ENCODE measurements at places on chromosomes 2 and 18.

- no peak for DNase-seq
Measured at GRCh38 chr18:40006634-40007033, 1948.4 kb upstream of the PIK3C3 start.

GRCh38 chr2:207334624-207335371 lies 169.1 kb upstream of the KLF7 start:
- no peak for DNase-seq

- DNase-seq = no peak
Measured at GRCh38 chr18:5930789-5931188, 35.5 kb upstream of the TMEM200C start.

DNA sequence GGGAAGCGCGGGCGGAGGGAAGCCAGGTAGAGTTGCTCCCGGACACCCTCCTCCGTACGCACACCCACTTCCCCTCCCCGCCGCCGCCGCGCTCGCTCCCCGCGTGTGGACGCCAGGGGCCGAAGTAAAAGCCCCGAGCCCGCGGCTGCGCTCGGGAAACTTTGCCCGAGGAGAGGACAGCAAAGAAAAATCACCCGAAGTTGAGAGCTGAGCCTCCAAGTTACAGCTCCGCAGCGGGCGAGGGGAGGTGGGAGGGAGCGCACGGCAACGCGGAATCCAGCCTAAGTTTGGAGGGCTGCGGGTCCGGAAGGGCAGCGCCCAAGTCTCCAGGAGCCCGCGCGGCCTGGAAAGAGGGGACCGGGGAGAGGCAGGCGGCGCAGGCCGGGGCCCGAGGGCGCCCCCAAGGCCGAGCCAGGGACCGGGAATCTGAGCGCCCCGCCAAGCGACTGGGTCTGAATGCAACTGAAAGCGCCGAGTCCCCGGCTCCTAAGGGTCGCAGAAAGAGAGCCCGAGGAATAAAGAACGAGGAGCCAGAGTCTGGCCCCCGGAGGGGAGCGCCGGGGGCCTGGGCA lies 706 bp upstream of the BCL11A start:
- DNase-seq = no peak

GRCh38 chr2:104430359-104430740 lies 423.6 kb upstream of the POU3F3 start:
- no peak for DNase-seq

GRCh38 chr2:151037434-151037833 lies 224.2 kb downstream of the RBM43 start:
- DNase-seq = no peak

DNA sequence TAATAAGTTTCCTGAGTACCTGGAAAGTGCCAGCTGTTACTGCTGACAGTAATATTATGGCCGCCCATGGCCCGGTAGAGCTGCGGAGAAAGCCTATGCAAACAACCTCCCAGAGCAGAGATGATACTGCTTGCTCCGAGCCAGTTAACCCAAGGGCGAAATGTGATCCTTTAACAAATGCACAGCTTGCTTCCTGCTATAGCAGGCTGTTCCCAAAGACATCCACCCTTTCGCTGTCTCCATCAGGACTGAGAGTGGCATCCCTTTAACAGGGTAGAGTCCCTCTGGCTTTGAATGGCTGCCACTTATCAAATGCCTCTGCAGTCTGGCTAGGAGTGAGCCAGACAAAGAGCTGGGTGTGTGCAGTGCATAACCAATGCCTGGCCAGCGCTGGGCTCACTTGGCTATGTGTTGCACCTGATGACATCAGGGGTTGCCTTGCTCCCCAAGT lies 69.7 kb upstream of the DAPL1 start:
- DNase-seq = no peak

GRCh38 chr2:43605079-43605655 lies 9.3 kb upstream of the THADA start:
- DNase-seq = no peak

DNA sequence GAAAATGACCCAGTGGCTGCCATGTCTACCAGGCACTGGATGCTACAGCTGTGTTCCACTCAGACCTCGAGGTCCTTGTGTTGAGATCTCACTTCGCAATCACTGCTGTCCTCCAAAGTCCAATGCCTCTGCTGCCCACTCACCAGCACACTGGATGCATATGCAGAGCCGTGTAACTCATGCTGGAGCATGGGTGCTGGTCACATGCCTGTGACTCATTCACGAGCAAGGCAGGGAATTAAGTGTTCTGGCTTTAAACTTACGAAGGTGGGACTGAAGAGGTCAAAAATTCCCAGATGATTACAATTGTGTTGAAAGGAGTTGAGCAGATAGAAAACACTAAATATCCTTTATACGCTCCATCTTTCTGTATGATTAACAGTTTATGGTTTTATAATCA lies 417.5 kb downstream of the NUP35 start:
- DNase-seq = no peak

DNA sequence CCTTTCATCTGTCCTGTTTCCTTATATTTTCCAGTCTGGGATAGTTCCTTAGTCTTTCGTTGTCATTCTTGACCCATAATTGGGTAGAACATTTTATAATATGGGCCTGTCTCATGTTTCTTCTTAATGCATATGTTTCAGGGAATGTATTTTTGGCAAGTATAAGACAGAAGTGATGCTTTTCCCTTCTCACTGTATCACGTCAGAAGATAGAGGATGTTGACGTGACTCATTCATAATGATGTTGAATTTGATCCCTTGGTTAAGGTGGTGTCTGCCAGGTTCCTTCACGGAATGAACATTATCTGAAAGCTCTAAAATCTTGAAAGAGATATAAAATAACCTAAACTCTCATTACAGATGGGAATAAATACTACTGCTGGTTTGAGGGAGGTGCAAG lies 18.8 kb downstream of the CDH7 start:
- DNase-seq = no peak

- DNase-seq = no peak
Measured at GRCh38 chr2:6492573-6492972, 373.1 kb downstream of the CMPK2 start.

DNA sequence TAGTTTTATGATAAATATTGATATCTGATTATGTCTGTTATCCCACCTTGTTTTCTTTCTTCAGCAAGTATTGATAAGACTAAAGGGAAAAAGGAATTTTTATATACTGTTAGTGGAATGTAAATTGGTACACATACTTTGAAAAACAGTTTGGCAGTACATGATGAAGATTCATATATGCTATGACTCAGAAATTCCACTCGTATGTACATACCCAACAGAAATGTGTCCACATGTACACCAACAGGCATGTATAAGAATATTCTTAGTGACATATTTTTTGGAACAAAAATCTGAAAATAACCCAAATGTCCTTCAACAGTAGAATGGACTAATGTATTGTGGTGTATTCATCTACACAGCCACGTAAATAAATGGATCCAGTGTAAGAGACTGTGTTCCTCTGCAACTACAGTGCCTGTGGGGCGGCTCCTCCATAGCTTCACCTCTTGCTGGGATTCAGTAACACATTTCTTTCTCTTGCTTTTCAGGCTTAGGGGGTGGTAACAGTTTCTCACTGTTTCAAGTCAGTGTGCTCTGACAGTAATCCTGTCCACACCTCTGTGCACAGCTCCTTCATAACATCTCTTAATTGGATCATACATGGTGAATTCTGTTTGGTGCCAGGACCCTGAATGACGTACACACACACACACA lies 35.5 kb upstream of the ALMS1 start:
- no peak for DNase-seq

DNA sequence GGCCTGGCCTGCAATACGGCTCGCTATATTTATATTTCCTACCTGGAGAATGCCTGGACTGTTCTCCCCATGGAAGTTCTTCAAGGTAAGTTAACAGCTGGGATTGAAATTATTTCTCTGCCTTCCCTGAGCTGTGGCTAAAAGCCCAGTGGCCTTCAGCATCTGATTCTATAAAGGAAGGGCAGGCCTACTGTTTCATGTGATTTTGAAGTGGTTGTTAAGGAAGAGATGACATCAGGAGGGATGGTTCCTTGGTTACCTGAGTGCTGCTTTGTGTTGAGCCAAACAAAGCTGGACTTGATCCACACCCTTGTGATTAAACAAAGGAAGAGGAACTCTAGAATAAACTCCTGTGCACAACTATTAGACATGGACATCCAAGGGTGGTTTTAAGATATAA lies 61.6 kb downstream of the MFSD6 start:
- no peak for DNase-seq

- DNase-seq = no peak
Measured at GRCh38 chr18:11458447-11458846, 150.9 kb upstream of the SLC35G4 start.

DNA sequence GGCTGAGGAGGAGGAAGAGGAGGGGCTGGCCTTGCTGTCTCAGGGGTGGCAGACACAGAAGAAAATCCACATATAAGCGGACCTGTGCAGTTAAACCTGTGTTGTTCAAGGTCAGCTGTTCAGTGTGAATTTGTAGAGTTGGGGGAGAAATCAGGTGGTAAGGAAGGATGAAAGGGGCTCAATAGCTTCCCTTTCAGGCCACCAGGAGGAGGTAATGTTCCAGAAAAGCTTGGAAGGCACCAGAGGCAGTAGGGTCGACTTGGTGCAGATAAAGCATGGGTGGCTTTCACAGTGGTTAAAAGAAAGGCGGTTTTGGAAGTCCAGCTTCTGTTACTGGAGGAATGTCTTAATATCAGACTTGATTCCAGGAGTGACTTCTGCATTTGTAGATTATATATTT lies 167.4 kb downstream of the THSD7B start:
- DNase-seq = no peak

DNA sequence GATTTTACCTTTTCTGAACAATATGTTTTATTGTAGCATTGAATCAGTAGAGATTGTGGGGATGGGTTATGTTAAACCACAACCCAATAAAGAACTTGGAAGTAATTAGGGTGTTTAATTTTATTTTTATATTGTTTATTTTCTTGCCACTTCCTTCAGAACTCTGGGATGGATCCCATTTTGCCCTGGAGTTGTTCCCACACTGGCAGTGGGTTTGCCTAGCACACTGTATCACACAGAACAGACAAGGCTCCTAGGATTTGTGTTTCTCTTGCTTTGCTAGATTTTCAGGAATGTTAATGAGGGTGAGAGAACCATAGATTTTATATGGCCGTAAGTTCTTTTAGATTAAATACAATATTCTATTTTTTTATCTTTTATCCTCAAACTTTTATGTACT lies 59.0 kb downstream of the TANK start:
- no peak for DNase-seq

DNA sequence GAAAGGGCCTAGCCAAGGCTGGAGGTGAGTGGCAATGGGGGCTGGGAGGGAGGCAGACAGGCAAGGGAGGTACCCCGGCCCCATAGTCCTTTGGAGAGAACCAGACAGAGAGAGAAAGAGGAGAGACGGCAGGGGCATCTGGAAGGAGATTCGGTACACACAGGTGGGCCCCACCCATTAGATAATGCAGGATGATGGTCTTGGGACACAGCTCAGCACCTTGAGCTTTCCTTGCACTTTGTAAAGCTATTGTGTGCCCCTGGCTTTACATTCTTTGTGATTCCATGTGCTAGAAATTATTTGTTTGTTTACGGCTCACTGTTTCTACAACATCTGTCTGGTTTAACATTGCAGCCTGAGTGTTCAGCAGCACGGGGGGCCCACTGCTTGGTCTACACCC lies 83.1 kb downstream of the CTAGE1 start:
- no peak for DNase-seq

- no peak for DNase-seq
Measured at GRCh38 chr2:88656690-88657089, 29.4 kb upstream of the EIF2AK3 start.

DNA sequence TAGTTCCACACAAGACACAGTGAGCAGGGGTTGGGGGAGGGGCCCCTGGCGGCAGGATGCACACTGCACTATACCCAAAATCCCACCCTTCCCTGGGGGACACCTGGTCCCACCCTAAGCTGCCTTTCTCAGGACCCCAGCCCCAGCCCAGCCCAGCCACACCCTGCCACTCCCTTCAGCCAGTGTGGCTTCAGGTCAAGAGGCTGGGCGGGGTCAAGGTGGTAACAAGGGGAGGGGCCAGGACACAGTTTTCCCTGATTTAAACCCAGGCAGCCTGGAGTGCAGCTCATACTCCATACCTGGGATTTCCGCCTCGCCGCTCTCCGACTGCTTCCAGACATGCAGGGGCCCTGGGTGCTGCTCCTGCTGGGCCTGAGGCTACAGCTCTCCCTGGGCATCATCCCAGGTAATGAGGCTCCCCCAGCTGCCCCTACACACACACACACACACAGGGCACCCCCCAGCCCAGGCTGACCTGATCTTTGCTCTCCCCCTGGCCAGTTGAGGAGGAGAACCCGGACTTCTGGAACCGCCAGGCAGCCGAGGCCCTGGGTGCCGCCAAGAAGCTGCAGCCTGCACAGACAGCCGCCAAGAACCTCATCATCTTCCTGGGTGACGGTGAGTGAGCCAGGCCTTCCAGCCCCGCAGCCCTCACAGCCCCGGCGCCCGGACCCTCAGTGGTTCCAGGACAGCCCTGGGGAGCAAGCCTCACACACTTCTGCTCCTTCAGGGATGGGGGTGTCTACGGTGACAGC lies at the start of gene ALPG:
Gene ALPG (plus strand): TSS at position 289 of the 755 bp plus-strand sequence. CDS start 51 bp downstream, at position 340.
- DNase-seq = no peak

GRCh38 chr2:12931186-12931844 lies 214.6 kb downstream of the TRIB2 start:
- DNase-seq = no peak

- peak; percentile 60 for DNase-seq
Measured at GRCh38 chr2:97718051-97718882, 4.9 kb downstream of the ZAP70 start.

GRCh38 chr2:223095207-223095606 lies 43.2 kb downstream of the KCNE4 start:
- DNase-seq = no peak

GRCh38 chr2:112143150-112143549 lies 5.0 kb downstream of the FBLN7 start:
- no peak for DNase-seq

DNA sequence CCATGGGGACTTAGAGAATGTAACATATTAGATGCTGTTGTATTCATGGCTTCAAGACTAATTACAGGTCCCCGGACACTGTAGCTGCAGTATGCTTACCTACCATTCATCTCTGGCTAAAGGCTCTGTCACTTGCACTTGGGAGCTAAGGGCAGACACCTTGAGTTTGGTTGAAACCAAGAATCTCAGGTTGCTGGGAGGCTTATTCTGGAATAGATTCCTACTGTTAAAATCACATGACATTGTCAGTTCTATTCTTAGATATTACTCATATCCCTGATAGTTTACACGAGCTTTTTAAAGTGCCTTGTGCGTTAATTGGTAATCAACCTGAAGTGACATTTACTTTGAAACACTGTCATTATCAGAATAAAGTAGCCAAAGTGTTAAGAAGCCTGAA lies 73.0 kb upstream of the EPB41L5 start:
- DNase-seq = no peak

DNA sequence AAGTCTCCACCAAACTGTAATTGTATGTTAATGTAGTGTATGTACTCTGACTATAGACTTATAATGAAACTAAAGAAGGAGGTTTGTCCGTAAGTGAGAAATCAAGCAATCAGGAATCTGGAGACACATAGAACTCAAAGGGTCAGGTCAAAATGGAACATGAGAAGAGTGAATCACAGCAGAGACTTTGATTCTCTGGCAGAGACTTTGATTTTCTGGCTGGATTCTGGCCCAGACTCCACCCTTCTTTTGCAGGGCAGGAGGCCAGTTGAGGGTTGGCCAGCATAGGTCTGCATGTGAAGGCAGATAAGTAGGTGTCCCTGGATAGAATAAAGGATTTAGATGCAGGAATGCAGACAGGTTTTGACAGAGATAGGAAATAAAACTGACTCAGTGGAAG lies 11.0 kb upstream of the NCKAP5 start:
- DNase-seq = no peak

- DNase-seq = no peak
Measured at GRCh38 chr2:4049463-4049862, 346.1 kb downstream of the DCDC2C start.

GRCh38 chr2:44884231-44884630 lies 57.3 kb upstream of the SIX3 start:
- DNase-seq = no peak

GRCh38 chr2:26720322-26721114 lies 28.0 kb downstream of the KCNK3 start:
- DNase-seq = no peak

Data from stimulated activated CD8-positive, alpha-beta memory T cell treated with anti-CD3 and anti-CD28 coated beads, Interleukin-7, amount 100 ng/mL, for 1 hour (primary cell).